Posterior vena cava (tissue), 2 donors: ENCODE measurements at places on chromosomes 4 and X. TPM values are rescaled to one million over a fixed set of nuclear protein-coding genes. Genes with fewer than 3 reads are reported as not detected.

The POU3F4 gene
- not detected for total RNA-seq

The COL4A6 gene
- 3.9 TPM for total RNA-seq

DNA sequence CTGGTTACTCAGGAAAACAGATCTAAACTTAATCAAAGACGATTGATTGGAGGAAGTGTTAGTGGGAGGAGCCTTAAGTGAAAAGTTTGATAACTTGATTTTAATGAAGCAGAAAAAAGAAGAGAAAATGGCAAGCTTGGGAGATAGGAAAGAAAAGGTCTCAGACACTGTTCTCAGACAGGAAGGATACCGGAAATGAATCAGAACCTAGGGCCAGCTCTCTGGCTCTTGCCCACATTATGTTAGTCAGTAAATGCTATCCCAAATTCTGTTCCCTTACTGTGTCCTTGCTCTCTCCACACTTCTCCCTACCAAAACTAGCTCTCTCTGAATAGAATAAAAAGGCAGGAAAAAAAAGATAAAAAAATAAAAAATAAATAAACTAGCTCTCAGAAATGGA lies 48.6 kb upstream of the TMEM164 start:
- DNase-seq: no peak

DNA sequence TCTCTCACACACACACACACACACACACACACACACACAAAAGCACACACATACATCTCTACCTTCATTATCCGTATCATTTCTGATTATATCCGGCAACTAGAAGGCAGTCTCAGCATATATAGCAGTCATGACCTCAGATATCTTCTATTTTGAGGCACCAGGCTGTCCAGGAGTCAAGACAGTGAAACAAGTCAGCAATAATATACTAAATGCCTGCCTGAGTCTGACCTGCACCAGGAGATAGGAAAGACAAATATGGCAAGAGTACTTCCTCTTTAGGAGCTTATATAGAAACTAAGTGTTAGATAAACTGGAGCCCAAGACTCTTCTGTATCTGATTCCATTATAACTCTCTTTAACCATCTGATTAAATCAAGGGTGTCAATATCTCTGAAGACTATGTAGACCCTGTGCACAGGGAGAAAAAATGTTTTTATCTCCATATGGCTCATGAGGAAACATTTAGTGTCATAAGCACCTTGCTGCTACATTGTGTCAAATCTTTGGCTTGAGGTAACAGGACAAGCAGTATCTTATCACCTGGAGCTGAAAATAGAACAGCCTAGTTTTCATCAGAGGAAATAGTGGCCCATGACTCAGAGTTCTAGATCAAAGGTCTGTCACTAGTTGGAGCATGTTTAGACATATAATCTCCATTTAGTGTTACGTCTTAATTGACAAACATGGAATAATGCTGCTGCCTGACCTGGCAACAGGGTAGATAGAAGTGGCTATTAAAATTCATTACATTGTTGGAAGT lies 27.0 kb upstream of the FAM47B start:
- DNase-seq: no peak

DNA sequence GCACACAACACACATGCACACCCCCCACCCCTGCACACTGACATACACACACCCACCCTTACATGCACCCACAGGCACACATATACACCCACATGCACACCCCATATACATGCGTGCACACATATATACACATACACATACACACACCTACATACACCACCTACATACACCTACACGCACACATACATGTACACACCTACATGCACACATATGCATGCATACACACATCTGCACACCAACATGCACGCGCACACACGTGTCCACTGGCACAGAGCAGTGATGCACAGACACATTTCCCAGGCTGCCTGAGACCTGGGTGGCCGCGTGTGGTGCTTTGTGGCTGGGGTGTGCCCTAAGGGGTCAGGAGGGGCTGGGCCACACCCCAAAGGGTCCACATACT lies 31.7 kb downstream of the FGFRL1 start:
- DNase-seq: no peak

DNA sequence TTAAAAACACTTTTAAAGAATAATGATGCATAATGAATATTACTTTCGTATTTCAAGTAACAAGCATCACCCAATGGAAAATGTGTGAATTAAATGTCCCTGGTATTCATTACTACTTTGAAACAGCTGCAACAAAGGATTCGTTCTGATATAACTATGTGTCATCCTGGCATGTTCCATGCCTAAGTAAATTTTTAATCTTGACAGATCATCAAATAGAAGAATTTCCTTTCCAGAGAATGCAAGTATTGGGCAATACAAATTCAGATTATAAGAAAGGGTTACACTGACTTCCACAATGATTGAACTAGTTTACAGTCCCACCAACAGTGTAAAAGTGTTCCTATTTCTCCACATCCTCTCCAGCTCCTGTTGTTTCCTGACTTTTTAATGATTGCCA lies 105.3 kb downstream of the SPCS3 start:
- no peak for DNase-seq

DNA sequence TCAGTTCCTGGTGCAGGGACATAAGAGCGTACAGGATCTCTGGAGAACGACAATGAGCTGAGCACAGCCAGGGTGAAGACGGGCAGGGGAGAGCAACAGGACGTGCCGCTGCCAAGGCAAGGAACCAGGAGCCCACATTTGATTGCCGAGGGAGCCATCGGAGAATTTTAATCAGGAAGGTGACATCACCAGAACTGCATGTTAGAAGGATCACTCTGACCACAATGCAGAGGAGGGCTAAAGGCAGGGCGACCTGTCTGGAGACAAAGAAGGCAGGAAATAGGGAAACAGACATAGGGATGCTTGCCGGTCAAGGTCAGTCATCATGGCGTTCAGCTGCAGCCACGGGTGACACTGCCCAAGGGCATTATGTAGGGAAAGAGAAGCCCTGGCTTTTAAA lies 81.4 kb downstream of the RBM47 start:
- DNase-seq: no peak
